Activated CD4-positive, alpha-beta memory T cell treated with anti-CD3 and anti-CD28 coated beads, Interleukin-2, amount 10 ng/mL, durations not matched to agents 7 days and 5 days (primary cell): ENCODE measurements at places on chromosomes 2 and 18. TPM values are rescaled to one million over a fixed set of nuclear protein-coding genes. Genes with fewer than 3 reads are reported as not detected.

- no peak for DNase-seq
Observed at GRCh38 chr2:226835420-226835795, 446 bp upstream of the RHBDD1 start.

- no peak for DNase-seq
Observed at GRCh38 chr2:200314976-200315567, 8.6 kb downstream of the SPATS2L start.

DNA sequence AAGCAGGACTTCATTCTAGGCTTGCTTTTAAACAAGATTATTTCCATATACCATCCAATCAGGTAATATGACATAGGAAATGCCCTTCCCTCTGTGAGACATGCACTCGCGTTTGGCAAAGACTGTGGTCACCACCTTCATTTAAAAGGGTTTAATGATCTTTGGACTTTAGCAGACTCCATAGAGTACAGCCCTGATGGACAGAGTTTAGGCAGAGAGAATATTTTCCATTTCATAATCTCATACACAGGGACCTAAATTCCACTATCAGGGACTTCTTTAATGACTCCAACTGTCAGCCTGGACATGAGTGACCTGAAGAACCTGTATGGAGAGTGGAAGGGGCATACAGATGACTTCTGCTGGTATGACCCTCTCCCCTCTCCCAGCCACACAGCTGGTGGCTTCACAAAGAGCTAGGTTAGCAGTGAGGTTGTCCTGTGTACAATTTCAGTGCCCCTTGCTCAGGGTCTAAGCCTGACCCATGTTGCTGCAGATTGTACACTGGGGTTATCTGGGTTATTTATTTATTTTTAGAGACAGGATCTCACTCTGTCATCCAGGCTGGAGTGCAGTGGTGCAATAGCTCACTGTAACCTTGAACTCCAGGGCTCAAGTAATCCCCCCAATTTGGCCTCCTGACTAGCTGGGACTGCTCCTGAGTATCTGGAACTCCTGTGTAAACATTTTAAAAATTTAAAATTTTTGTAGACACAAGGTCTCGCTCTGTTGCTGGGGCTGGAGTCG is 59.2 kb downstream of the PTPRM start:
- DNase-seq = no peak

GRCh38 chr2:74004212-74005182 is 19.8 kb downstream of the TET3 start:
- no peak for DNase-seq

DNA sequence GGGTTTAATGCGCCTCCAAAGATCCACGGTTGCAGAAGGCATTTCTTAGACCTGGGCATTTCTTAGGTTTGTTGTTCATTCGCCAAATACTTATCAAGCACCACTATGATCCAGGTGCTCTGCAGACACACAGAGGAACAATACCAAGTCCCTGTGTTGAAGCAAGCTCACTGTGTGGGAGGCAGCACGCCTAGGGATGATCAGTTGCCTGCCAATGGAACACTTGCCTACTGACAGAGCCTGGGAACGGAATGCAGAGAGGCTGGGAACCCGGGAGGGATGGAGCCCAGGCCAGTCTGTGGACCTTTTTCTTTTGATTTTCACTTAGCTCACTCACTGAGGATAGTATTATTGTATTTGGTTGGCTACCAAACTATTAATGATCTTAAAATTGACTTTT is 1.9 kb upstream of the GRP start:
- DNase-seq = no peak

LYG2 gene
- total RNA-seq = not detected

DNA sequence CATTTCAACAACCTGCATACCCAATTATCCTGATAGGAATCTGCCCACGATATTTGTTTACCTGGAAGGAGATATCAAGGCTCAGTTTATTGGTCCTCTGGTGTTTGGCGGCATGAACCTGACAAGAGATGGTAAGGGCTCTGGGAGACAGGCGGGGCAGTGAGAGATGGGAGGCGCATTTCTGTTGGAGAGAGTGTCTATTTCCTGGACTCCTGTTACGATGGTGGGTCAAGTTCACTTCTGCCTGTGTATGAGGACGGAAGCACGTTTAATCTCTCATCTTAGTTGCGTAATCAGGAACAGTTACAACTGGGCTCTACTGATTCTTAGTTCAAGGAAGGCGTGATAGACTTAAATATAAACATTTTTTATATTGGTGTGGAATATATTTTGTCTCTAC is 8.9 kb downstream of the PDCL3 start:
- DNase-seq = no peak

DNA sequence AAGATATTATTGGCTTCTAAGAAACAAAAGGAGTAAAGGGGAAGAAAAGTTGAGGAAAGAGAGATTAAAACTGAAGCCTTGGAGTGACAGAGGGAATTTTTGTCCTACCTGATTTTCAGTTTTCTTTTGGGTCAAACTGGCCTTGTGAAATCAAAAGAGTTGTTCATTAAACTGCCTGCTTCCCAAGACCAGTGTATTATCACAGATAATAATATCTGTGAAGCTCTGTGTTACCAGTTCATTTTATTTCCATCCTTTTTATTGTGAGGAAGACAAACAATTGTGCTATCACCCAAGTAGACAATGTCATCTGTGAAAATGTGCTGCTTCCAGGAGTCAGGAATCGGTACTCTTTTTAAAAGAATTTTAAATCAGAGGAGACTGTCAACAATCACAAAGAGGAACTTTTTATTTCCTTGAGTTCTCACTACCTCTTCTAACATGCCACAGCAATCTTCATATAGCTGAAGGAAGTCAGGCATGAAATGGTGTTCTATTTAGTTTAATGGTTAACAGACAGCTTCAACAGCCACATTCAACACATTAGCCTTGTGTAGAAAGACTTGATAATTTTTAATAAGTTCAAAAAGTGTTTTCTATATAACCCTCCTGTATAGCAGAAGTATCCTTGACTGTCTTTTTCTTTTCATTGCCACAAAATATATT is 554.8 kb downstream of the PIK3C3 start:
- DNase-seq = no peak

DNA sequence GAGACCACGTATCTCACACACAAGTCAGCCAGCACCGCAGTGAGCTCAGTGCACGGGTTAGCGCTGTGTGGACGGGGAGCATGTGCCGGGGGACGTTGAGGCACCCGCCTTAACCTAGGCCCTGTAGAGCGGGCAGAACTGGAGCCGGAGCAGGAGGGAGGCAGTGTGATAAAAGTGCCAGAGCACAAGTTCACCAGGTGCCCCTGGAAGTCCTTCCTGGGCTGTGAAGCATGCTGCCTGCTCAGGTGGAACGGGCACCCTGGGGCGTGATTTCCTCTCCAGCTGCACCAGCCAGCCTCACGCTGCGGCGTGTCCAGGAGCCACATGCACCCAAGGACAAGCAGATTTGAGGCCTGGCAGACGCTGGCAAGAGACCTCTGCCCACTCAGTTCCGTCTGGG is 50.3 kb downstream of the ITGB1BP1 start:
- no peak for DNase-seq

BOD1L2 gene
- total RNA-seq = not detected

NPPC gene
- not detected for total RNA-seq

GRCh38 chr2:100953406-100954043 is 48.6 kb upstream of the RPL31 start:
- no peak for DNase-seq

- no peak for DNase-seq
Observed at GRCh38 chr2:134365356-134365755, 111.5 kb downstream of the MGAT5 start.

VSNL1 gene
- total RNA-seq = not detected

FSIP2 gene
- 0.15 TPM for total RNA-seq

ZNF638 gene
- total RNA-seq = 79.3 TPM

SERPINB10 gene
- total RNA-seq = not detected
